ENCODE measurements at places on chromosomes 13 and 19.

DNA sequence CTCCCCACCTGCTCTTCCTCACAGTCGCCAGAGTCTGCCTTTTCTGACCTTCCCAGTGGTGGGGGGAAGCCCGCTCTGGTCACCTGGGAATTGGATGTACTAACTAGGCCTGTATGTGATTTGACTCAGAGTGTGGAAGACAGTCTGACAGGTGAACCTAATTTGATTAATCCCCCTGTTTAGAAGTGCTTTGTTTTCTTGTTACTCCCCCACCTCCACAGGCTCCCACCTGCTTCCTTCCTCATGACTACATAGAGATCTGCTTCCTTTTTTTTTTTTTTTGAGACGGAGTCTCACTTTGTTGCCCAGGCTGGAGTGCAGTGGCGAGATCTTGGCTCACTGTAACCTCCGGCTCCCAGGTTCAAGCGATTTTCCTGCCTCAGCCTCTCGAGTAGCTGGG, 44.0 kb downstream of the COG3 start:
- DNase-seq = no peak

- DNase-seq = peak; percentile 91
Observed at GRCh38 chr19:39845933-39846677, at the start of gene FBL. TSS of gene FBL (minus strand) at chr19:39846379. CDS start at chr19:39846300, 79 bp downstream.

DNA sequence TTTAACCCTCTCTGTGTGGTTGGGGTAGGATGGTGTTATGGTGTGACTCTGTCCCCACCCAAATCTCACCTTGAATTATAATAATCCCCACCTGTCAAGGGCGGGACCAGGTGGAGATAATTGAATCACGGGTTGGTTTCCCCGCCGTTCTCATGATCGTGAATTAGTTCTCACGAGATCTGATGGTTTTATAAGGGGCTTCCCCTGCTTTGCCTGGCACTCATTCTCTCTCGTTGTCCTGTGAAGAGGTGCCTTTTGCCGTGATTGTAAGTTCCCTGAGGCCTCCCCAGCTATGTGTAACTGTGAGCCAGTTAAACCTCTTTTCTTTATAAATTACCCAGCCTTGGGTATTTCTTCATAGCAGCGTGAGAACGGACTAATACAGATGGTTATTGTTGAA, 68.8 kb downstream of the ARHGEF7 start:
- DNase-seq = no peak

- no peak for DNase-seq
Observed at GRCh38 chr13:94700536-94700935, 11.8 kb downstream of the SOX21 start.

DNA sequence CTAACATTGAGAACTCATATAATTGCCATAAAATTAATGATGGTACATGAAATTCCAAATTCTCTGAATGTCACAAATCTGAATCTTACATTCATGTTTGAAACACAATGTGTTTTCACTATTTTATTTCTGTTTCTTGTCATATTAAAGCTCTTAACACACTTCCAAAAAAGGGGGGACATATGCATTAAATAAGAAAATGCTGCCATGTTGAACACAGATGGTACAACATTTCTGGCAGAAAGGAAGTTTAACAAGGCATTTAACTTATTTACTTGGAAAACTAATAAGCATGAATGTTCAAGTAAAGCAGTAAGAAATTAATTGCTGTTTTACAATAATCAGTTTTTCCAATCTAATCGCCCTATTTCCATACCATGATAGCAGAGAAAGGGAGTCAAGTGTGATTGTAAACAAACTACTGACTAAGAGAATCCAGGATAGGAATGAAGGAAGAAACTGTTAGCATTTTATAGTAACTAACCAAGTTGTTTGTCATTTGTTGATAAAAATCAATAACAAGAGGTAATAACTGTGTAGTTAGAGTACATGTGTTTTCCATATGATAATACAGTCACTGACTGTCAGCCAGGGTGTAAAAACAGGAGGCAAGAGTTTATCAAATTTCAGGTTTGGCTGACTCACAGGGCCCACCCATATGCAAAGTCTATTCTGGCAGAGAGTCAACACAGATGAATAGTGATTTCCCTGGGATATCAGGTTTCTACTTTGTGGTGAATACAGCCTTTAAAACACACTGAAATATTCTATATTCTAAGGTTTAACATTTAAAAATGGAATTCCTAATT, 5.7 kb upstream of the FOXO1 start:
- peak; percentile 53 for DNase-seq

DNA sequence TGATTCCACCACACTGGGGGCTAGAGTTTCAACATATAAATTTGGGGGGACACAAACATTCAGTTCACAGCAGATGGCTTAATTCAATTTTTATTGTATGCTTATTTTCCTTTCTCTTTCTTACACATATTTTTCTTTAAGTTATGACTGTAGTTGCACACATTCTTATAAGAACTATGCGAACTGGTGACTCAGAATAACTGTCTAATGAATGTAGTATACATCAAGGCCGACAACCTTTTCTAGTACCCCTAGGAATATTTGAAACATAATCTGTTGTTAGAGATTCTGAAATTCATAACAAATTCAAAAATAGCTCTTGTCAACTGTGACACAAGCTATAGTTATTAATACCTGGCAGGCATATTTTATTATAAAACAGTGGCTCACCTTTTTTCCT, 695.6 kb downstream of the PCDH9 start:
- DNase-seq = peak; percentile 51

DNA sequence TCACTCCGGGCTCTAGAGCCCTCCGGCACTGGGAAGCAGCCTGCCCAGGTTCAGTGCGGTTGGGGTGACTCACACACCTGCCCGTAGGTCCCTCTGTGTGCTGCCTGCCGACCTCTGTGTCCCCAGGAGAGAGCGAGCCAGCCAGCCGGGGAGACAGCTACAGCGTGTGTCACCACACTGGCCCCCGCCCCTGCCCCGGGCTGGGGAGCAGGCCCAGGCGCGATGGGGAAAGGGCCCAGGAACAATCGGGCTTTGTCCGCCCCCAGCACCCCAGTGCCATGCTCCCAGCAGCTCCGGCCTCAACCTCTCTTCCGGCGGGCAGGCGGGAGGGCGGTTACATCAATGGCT, at the start of gene KLK6:
KLK6 (minus strand) TSS at position 179 of the 348 bp plus-strand sequence. CDS start 1,487 bp downstream, outside the sequence.
- no peak for DNase-seq

GRCh38 chr13:42048342-42048683, at the start of gene DGKH:
TSS of gene DGKH (plus strand) at chr13:42048648. CDS start at chr13:42048774, 126 bp downstream.
- no peak for DNase-seq

GRCh38 chr13:20136781-20137703, 23.8 kb downstream of the GJA3 start:
- DNase-seq = no peak

GRCh38 chr19:16586991-16587832, 15.0 kb upstream of the SLC35E1 start:
- DNase-seq = peak; percentile 65

- no peak for DNase-seq
Observed at GRCh38 chr13:111265006-111265700, 55.3 kb upstream of the TEX29 start.

DNA sequence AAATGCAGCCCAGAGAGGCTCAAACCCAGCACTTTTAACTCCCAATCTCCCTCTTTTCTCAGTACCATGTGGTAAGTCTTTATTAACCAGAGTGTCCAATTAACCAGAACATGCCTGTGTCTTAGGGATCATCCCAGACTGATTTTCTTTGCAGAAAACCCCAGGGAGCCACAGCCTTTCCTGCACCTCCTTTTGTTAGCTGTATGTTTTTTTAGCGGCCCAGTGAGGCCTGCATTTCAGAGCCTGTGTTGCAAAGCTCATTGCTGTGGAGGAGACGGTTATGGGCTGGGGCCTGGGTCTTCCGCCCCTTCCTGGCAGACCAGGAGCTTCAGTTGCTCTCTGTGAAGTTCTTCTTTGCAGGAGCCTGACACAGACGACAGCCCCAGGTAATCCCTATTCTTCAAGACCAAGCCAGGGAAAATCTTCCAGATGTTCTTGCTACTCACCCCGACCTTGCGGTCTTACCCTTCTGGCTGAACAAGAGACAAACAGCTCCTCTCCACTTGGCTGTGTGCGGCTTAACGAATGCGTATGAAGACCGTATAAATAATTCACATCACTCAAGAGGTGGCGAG, 70.7 kb upstream of the TSHZ3 start:
- no peak for DNase-seq

DNA sequence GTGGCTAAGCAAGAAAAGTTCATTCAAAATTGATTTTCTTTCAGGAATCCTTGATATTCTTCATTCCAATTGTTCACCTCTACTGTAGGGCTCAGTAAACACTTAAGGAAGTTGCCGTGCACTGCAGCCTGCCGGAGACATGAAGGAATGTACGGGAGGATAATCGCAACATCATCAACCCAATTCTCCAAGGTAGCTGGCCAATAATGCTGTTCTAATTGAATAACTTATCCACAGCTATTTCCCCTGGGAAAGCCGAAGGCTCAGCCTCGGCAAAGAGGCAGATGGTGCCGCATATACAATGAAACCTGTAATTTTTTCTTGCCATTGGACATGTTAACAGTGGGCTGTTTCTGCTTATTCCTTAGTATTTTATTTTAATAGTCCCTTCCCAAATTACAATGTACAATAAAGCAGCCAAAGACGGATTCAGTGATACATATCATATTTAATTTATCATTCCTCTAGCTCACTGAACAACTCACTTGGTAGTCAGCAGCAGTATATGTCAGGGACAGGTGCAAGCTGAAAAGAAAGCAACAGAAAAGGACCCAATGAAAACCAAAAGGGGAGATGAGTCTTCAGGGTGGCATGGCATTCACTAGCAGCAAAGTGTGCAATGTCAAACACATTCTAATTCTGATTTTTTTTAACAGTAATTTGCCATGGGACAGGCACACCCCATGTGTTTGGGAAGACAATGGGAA, 420.5 kb upstream of the KLF12 start:
- DNase-seq = no peak

DNA sequence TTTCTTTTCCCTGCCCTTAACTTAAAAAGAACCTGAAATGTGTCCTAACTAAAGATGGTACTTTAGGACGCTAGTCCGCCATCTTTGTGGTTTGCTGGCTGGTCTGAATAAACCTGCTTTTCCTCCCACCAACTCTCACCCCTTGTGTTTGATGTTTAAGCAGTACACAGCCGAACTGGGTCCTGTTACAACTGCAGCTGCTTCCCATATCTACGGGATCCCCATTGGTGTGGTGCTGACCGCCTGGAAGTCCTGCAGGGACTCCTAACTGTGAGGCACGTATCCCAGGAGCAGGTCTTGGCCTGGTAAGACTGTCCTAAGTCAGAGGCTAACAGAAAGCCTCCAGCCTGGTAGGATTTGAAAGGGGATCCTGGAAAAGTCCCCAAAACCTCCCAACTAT, 40.9 kb upstream of the VSTM2B start:
- DNase-seq = no peak

DNA sequence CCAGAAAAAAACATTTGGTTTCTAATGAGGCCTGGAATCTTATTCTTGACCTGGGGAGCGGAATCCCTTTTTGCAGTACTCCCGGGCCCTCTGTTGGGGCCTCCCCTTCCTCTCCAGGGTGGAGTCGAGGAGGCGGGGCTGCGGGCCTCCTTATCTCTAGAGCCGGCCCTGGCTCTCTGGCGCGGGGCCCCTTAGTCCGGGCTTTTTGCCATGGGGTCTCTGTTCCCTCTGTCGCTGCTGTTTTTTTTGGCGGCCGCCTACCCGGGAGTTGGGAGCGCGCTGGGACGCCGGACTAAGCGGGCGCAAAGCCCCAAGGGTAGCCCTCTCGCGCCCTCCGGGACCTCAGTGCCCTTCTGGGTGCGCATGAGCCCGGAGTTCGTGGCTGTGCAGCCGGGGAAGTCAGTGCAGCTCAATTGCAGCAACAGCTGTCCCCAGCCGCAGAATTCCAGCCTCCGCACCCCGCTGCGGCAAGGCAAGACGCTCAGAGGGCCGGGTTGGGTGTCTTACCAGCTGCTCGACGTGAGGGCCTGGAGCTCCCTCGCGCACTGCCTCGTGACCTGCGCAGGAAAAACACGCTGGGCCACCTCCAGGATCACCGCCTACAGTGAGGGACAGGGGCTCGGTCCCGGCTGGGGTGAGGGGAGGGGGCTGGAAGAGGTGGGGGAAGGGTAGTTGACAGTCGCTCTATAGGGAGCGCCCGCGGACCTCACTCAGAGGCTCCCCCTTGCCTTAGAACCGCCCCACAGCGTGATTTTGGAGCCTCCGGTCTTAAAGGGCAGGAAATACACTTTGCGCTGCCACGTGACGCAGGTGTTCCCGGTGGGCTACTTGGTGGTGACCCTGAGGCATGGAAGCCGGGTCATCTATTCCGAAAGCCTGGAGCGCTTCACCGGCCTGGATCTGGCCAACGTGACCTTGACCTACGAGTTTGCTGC, at the start of gene ICAM4:
ICAM4 (plus strand) TSS at position 153 of the 935 bp plus-strand sequence; CDS start at position 211, 58 bp downstream.
- peak; percentile 30 for DNase-seq

GRCh38 chr13:100773429-100773828, 98.8 kb upstream of the TMTC4 start:
- no peak for DNase-seq

DNA sequence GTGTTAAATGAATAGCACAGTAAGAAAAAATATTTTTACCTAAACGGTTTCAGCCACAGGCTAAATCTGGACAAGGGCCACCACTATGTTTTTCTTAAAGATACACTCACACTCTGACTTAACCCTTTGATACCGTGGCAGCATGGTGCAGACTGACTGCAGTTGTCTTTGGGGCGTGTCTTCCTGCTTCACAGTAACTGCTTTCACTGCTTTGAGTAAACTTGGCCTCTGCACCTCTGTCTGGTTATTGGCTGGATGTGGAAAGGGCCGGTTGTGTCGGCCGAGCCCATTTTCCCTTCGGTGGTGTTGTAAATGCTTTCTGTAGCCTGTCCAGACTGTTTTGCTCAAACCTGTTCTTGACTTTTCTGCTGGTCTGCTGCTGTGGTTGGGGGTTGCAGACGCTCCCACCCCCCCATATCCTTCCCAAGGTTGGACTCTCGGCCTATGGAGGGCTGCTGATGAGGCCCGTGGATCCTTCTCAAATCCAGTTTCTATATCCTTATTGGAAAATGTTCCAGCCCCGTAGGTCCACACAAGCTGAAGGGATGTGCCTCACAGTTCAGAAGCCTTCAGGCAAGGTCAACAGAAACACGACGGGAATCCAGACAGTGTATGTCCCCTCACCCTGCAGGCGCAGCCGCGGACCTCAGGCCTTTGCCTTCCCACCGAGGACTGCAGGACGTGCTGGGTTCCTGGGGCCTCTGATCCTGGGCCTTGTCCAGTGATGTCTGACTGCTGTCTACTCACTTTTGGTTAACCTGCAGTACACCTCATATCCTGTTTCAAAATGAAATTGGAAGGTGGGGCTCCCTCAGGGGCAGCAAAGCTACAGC, 90.2 kb upstream of the RNF113B start:
- DNase-seq = no peak

GRCh38 chr13:21164631-21165030, 11.7 kb downstream of the SKA3 start:
- peak; percentile 15 for DNase-seq

GRCh38 chr13:66974174-66974573, 256.0 kb downstream of the PCDH9 start:
- no peak for DNase-seq

Measured in EL (cell line).